ENCODE measurements at places on chromosomes 1 and 21.

- DNase-seq: no peak
Observed at GRCh38 chr21:31530897-31531705, 128.4 kb upstream of the SOD1 start.

DNA sequence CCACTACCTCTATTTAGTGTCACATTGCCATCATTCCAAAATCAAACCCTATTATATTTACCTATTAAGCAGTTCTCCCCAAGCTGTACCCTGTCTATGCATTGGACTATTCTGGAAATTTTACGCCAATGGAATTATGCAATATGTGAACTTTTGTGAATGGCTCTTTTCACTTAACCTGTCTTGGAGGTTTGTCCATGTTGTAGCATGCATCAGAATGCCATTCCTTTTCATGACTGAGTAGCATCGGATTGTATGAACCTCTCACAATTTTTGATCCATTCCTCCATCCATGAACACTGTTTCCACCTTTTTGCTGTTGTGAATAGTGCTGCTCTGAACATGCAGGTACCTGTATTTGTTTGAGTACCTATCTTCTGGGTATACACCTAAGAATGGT, 33.7 kb downstream of the FAM163A start:
- DNase-seq: no peak

DNA sequence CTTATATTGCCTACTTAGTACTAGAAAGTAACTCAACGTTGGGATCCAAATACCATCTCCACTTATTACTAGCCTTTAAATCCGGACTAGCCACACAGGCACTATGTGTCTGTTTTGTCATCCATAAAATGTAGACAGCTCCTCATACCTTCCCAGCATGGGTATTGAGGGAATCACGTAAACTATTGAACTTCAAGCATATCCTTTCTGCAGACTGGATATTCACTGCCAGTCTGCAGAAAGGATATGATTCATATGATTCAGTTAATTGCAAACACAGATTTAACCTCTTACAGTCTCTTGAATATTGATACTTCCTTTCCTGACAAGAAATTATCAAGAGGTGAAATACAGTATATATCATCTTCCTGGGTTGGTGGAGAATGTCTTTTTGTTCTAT, 186.0 kb downstream of the LEPR start:
- DNase-seq: no peak

GRCh38 chr21:14607262-14607661, 61.1 kb upstream of the SAMSN1 start:
- no peak for DNase-seq

- DNase-seq: no peak
Observed at GRCh38 chr21:31928656-31929055, 55.8 kb downstream of the HUNK start.

GRCh38 chr1:207910591-207911354, at the start of gene CD34:
Gene CD34 (minus strand): TSS chr1:207911125. CDS start chr1:207911080, 45 bp downstream.
- DNase-seq: no peak

- DNase-seq: no peak
Observed at GRCh38 chr1:20266642-20267041, 24.0 kb upstream of the VWA5B1 start.
